Stimulated activated CD4-positive, alpha-beta T cell treated with anti-CD3 and anti-CD28 coated beads, Interleukin-2, amount 100 ng/mL, for 4 hours (primary cell): ENCODE measurements at places on chromosomes 6 and 20.

DNA sequence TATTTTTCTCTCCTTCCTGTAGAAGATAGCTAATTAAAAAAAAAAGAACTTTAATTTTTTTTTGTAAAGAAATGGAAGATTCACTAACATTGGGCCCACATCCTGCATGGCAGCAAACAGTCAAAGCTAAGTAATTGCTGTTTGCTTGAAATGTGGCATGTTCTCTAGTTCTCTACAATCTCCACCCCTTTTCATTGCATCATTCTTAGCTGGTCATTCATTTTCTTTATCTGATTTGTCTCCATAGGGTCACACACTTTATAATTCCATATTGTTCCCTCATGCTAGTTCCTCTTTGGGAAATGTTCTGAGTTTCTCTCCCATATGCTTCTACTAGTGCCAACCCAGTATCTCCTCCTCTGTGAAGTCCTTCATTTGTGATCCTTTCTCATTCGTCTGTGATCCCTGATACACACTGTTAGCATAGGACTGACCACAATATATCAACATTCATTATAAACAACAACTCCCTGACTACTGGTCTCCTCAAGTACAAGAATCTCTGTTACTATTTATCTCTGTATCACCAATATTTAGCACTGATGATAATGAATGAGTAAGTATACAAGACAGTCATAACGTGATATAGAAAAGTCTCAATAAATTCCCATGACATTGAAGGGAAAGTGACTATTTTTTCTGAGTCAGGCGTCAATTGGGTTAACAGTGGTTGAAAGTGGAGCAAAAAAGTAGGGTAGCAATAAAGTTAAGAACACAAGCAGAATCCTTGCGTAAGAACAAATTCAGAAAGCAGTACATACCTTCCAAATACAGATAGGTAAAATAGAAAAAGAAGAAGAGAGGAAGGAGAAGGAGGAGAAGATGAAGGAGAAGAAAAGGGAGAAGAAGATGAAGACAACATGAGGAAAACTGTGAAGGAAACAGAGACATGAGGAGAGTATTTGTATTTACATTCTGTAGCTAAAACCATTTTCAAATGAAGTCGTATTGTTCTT, 33.2 kb upstream of the MYB start:
- no peak for DNase-seq

DNA sequence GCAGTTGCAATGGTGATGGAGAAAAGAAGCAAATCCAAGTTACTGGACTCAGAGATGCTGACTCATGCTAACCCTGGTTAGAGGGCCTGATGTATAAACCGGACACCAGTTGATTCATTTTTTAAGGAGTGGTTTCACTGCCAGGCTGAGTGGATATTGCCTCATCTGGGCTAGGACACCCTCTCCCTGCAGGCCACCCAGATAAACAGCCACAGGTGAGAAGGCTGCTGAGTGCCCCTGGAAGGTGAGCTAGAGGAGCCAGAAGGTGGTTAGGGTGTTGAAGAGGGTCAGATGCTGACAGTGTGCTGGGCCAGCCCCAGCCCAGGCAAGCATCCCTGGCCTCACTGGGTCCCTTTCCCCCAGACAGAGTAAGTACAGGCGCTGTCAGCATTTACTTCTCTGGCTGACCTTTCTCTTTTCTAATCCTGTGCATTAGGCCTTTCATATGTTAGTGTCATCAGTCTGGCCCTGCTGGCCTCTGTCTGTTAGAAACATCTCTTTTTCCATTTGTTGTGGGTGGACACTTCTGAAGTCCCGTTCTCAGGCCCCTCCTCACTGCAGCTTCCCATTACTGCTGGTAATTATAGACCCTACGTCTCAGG, 13.5 kb downstream of the EPB41L1 start:
- no peak for DNase-seq

DNA sequence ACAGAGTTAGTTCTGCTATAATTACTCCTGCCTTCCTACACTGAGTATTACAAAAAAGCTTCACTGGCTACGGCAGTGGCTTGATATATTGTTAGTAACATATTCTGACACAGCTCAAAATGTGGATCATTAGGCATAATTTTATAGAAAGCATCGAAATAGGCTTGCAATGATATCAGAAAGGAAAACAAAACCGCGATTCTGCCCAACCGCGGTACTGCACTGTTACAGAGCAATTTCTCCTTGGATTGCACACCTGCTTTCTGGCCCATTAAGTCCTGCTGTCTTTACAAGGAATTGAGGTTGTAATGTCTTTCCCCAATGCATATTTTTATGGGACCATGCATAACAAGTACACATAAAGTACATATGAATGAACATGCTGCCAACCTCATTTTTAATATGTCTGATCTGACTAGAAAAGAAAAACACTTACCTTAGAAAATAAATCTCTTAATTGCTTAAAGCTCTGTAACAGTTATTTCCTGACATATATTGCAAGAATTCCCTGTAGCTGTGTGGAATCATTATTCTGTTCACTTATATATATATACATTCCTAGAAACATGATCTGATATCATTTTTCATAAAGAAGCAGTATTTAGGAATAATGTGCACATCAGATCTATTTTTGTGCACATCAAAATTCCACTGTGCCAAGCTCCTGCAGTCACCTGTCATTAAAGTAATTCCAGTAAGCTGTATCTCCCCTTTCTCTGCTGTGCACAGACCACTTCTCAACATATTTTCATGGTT, 763.9 kb downstream of the HACE1 start:
- no peak for DNase-seq

DNA sequence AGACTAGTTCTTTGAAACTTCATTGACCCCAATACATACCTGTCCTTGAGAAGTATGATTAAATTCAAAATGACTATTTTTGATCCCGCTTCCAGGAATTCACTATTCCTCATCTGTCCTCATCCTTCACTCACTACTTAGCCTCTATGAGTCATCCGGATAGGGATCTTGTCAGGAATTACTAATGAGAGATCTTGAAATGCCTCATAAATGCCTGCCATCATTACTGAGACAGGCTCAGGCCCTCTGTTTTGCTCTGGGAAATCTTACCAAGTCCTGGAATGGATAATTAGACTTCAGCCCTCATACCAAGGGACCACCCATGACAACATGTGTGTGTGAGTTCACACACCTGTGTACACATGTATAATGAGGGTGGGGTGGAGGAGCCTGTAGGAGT, 2.8 kb upstream of the CYP24A1 start:
- DNase-seq, result no peak

DNA sequence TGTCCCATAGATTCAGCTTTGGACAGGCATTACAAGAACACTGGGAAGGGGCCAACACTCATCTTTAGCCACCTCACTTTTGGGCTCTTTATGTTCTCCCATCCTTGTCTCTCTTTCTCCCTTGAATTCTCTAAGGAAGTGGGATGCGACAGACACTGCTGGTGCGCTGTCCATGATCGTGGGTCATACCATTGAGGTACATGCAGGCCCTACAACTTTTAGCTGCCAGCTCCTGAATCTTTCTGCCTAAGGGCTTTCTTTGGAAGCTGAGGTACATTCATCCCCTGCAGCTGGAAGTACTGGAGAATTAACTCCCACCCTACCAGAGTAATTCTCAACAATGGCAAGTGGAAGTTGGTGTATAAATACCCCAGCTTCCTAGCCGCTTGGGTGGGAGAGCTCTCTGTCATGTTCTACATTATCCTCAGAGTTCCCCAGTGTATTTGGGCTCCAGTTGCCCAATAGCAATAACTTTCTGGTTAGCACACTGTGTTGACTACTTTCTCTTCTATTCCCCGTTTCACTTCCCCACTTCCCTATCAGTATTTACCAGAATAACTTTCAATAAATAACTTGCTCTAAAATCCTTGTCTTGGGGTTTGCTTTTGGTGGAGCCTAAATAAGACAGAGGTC, 309.4 kb upstream of the RNF24 start:
- DNase-seq, result no peak

- DNase-seq, result no peak
Observed at GRCh38 chr6:30842754-30843610, 41.3 kb upstream of the DDR1 start.
